CD4-positive, alpha-beta T cell treated with Interferon alpha-2 for 1 hour (primary cell): ENCODE measurements at places on chromosomes 1 and 21.
A peak's percentile ranks its signal among the peaks of the same experiment; 100 is the strongest.

DNA sequence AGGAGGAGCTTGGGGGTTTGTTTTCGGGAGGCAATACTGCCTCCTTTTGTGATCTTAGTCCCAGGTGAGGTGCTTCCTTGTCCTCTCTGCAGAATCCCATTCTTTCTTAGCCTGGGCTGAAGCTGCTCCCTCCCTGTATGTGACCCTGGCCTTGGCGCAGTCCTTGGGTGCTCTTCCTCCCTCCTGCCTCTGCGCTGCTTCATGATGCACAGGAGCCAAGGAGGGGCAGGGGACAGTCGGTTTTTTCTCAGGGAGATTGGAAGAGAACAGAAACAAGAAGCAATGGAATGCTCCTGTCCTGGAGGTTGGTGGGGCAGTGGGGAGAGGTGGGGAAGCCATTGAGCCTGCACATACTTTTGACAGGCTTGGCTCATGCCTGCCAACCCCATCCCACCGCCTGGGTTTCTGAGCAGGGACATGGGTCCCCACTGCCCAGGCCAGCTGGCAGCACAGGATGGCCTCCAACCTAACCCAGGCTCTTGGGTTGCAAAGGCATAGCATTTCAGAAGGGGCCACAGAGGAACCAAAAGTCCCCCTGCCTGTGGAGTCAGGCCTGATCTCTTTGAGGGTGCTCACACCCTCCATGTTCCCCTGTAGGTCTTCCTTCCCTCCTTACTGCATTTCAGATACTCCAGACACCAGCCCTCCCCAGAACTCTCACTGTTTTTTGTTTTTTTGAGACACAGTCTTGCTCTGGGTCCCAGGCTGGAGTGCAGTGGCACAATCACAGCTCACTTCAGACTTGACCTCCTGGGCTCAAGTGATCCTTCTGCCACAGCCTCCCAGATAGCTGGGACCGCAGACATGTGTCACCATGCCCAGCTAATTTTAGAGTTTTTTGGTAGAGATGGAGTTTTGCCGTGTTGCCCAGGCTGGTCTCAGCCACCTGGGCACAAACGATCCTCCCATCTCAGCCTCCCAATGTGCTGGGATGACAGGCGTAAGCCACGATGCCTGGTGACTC lies 16.1 kb downstream of the IL6R start:
- DNase-seq, result no peak

DNA sequence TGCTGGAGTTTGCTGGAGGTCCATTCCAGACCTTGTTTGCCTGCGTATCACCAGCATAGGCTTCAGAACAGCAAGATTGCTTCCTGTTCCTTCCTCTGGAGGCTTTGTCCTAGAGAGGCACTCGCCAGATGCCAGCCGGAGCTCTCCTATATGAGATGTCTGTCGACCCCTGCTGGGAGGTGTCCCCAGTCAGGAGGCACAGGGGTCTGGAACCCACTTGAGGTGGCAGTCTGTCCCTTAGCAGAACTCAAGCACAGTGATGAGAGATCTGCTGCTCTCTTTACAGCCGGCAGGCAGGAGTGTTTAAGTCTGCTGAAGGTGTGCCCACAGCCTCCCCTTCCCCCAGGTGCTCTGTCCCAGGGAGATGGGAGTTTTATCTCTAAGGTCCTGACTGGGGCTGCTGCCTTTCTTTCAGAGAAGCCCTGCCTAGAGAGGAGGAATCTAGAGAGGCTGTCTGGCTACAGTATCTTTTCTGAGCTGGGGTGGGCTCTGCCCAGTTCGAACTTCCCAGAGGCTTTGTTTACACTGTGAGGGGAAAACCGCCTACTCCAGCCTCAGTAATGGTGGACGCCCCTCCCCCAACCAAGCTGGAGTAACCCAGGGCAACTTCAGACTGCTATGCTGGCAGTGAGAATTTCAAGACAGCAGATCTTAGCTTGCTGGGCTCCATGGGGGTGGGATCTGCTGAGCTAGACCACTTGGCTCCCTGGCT lies 205.0 kb downstream of the GPR52 start:
- no peak for DNase-seq

GRCh38 chr1:228059634-228060457 lies 22.7 kb upstream of the ARF1 start:
- DNase-seq, result peak; percentile 84

- no peak for DNase-seq
Measured at GRCh38 chr1:24009406-24009805, 29.3 kb upstream of the SRSF10 start.

DNA sequence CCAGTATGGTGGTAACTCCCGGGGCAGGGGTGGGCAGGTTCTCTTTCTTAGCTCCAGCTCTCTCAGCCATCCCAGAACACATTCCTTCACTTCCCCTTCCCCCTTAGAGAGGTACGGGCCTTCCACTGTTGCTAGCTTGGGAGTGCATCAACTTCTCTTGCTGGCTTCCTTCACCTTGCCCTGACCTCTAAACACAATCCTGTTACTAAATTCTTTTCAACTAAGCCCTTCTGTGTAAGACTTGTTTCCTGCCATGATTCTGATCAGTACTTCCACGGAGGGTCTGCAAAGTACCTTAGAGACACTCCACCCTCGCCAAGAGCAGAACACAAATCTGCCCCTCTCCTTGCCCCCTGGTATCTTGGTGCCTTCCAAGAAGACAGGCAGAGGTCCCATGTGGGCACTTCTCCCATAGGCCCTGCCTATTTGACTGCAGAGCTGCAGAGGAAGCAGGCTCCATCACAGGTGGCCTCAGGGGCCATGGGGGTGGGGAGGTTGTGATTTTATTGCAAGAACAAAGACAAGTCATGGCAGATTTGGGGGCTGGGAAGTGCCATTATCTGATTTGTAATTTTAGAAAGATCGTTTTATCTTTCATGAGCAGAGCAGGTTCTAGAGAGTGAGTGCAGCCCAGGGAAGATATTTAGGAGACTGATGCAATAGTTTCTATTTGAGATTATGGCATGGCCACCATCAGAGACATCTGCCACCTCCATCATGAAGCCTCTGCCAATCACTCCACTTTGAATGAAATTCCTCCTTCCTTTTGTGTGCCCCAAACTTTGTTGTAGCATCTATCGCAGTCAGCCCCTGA lies 182.5 kb upstream of the JUN start:
- no peak for DNase-seq

GRCh38 chr1:40423264-40423642 lies 27.0 kb upstream of the ZFP69B start:
- DNase-seq, result no peak

- DNase-seq, result no peak
Measured at GRCh38 chr21:34343347-34343746, 20.5 kb upstream of the KCNE2 start.

DNA sequence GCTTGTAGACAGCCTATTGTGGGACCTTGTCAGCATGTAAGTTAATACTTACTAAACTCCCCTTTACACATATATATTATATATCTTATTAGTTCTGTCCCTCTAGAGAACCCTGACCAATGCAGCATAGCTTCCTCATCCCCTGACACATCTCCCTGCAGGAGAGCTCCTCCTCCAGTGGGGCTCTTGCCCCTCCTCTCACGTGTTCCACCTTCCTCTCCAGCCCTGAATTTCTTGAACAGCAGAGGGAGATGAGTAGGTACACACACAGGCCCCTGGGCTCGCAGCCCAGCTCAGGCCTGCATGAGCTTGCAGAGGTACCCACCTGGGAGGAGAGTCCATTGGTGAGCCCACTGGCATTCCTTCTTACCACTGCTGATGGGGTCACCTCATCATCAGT lies 27.3 kb upstream of the GOLT1A start:
- DNase-seq, result no peak

- no peak for DNase-seq
Measured at GRCh38 chr1:38733761-38734160, 125.8 kb downstream of the RRAGC start.

DNA sequence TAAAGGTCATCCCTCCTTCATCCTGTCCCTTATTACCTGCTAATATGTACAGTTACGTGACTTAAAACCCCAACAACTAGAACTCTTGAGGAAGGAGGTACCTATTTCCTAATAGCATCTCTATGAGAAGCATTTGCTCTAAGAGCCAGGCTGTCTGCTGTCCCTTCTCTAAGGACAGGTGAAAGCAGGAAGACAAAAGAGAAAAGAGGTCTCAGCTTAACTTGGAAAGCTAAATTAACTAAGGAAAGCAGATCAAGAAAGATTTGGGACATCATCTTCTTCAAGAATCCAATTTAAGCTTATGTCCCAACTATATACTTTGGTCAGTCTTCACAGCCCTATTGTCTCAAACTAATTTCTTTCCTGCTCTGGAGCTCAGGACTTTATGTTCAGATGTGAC lies 2.9 kb downstream of the EGLN1 start:
- DNase-seq, result no peak

- DNase-seq, result no peak
Measured at GRCh38 chr1:242525360-242525722, 844 bp upstream of the PLD5 start.

- no peak for DNase-seq
Measured at GRCh38 chr21:42662430-42663199, 9.2 kb downstream of the PDE9A start.

DNA sequence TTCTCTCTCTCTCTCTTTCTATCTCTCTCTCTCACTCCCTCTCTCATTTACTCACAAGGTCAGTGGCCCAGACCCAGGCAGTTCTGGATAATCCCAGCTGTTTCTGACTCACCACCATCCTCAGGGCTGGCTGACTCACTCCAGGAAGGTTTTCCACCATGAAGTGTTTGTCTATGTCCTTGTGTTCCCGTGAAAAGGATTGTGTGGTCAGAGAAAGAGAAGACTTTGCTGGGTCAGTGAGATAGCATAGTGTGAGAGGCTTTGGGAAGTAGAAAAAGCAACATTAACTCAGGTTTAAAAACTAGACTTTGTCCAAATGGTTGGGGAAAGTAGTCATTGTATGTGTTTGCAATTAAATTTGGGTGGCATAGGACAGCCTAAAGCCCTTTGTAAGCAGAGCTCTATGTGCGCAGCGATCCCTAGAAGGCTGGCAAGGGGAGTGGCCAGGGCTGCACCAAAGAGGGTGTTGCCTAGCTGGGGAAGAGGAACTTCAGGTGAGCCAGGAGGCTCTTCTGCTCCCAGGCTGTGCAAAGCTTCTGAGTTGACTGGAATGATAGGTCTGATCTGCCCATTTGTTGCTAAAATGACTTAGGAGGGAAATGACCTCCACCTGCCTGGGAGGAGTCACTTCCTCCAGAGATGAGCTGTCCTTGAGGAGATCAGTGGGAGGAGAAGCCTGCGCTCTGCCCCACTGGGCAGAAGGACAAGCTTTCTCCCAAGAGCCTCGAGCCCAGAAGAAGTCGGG lies 4.9 kb upstream of the CAPN2 start:
- DNase-seq, result no peak

DNA sequence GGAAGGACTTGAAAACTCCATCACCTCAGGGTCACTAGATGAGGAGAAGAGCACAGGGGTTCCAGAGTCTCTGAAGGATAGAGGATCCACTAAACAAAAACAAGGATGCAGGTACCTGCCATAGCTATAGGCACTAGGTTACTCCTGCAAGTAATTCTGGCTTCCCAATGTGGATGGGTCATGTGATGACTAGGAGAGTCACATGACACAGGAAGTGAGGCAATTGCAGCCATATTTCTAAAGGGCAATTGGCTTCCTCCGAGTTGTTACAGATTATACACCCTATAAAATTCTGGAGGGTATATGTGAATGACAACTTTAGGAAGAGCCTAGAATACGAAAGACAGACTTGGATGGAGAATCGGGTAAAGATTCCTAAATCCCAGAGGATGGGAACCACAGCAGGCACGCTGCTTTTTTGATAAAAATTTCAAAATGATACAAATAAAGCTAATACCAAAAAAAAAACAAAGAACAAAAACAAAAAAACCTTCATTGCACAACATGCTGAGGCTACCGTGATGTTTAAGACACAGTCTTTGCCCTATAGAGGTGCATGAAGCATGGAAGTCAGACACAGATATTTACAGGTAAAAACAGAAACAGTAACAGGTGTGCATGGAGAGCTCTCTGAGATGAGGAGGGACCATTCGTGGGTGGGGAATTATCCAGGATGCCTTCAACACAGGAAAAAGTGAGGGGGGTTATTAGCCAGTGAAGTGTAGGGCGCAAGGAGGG lies 10.5 kb downstream of the MTX1 start:
- DNase-seq, result peak; percentile 43

DNA sequence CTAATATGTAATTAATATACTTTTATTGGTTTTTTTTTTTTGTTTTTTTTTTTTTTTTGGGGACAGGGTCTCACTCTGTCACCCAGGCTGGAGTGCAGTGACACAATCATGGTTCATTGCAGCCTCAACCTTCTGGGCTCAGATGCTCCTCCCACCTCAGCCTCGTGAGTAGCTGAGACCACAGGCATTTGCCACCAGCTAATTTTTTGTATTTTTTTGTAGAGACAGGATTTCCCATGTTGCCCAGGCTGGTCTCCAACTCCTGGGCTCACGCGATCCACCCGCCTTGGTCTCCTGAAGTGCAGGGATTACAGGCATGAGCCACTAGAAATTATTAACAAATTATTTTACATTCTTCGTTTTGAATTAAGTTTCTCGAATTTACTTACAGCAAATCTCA lies 16.8 kb upstream of the POGZ start:
- DNase-seq, result no peak

- DNase-seq, result no peak
Measured at GRCh38 chr1:102842606-102843005, 265.7 kb downstream of the COL11A1 start.
